ENCODE measurements at places on chromosomes 1 and 21. TPM values are rescaled to one million over a fixed set of nuclear protein-coding genes. Genes with fewer than 3 reads are reported as not detected.

- DNase-seq: no peak
These were observed 161.5 kb upstream of the ESRRG start for GRCh38 chr1:216884614-216885229.

DNA sequence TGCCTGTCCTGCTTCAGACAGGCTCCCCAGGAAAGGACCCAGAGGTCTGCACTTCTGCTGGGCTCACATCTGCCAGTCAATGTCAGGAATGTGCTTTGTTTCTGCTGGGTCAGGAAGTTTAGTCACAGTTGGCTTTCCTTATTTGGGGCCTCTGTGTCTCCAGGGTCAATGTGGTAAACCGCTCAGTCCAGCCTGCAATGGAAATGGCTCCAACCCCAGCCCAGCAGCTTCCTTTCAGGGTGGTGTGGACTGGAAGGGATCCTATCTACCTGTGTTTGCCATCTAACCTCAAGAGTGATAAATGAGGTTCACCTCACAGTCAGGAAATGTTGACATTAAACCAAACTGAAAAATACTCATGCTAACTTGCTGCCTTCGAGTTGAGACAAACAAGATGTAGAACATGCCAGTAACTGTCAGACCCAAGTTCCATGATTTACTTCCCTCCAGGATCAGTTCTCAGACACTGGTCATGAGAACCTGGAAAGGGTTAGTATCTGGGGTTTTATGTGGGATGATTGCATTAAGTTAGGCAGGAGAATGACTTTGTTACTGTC is 20.3 kb downstream of the ENO1 start:
- DNase-seq: peak; percentile 80

Gene SPRR4
- not detected for total RNA-seq

Gene BSND
- total RNA-seq: not detected

Gene CRP
- total RNA-seq: not detected

Gene FLG2
- not detected for total RNA-seq

Measured in H4 (cell line).